ENCODE measurements at places on chromosomes 16 and 17.

GRCh38 chr17:75060434-75061054, 13.5 kb downstream of the KCTD2 start:
- no peak for DNase-seq

DNA sequence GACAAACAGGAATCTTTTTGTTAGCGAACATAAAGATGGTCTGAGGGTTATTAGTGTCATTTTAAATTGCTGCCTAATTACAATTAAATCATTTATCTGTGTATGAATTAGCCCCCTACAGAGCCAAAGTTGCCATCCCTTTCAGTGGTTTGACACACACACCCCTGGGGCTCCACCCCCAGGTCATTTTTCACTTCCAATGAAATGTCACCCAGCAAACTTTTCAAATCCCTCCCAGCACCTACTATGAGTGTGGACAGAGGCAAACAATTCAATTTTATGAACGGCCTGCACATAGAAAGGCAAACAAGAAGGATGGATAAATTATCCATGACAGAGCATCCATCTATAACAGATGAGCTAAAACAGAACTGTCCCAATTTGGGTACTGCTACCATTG, 2.4 kb downstream of the MYH10 start:
- no peak for DNase-seq

DNA sequence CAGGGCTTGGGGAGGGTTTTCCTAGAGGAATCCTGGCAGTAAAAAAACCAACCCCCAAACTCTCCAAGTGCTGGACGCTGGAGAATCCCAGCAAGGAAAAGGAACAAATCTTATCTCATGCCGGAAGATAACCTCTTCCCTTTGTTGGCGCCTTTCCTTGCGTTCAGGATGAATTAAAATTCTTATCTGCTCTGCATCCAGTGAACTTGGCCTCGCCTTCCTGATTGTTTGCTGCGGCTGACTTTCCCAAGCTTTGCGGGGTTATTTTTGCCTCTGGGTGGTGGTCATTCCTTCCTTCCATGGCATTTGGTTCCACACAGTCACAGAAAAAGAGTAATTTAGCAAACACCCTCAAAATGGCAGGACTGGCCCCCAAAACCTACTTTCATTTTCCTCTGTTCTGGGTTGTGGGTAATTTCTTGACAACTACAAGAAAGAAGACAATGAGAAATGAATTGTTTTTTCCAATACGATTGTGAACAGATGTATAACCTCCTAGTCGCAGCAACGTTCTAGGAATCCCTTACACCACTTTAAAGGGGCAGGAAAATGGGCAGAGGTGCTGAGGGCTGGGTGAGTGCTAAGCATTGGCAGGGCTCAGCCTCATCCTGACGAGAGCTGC, 77.8 kb downstream of the MRC2 start:
- DNase-seq, result no peak

GRCh38 chr17:41538565-41538991, 10.5 kb upstream of the KRT19 start:
- no peak for DNase-seq

DNA sequence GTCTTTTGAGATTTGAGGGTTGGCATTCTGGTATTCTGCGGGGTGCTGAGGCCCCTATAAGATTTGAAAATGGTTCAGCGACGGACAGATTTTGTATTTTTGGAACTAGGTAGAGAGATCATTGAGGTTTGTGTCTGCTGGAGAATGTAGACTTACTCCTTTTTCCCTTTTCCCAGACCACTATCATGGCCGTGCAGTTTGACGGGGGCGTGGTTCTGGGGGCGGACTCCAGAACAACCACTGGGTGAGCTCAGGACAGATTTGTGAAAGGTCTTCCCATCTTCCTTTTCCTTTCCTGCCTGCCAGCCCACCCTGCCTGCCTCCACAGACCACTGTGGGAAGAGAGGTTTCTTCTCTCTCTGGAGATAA, 572 bp downstream of the PSMB6 start:
- no peak for DNase-seq

DNA sequence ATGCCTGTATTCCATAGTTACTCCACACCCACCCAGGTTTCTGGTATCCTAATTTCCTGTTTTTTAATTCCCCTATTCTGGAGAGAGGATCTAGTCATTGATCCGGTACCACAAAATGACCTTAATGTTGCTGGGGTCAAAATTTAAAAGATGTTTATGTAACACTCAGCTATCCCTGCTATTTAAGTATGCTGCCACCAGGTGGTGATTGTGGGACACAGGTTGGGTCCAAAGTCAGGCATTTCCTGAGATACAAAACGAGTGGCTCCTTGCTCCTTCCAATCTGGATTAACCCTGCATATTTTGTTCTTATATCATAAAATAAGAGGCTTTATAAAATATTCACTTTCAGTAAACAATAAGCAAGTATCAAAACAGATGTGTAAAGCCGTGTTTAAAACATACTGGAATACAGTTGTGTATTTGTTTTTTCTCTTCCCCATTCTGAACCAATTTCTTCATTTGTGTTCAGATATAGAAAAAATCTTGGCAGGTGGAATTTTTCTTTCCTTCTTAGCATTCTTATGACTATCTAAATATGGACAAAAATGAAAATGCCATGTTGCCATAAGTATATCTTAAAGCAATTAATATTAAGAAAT, 16.3 kb downstream of the HS3ST4 start:
- no peak for DNase-seq

DNA sequence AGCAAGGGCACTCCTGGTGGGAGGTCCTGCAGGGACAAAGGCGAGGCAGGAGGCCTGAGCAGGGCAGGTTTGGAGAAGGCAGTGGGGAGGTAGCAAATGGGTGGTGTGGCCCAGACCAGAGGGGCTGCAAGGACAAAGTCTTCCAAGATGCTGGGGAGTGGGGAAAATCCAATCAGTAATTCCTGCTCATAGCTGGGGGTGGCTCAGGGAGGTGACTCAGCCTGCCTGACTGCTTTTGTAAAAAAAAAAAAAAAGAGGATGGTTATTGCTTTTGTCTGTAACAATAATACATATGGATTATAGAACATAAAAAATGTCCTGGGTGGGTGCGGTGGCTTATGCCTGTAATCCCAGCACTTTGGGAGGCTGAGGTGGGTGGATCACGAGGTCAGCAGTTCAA, 5.2 kb downstream of the IL34 start:
- DNase-seq, result no peak
